Motor neuron (in vitro differentiated cells): ENCODE measurements at places on chromosomes 4 and X. TPM values are rescaled to one million over a fixed set of nuclear protein-coding genes. Genes with fewer than 3 reads are reported as not detected.

RTL9 gene
- total RNA-seq, result 0.14 and 0.26 TPM in 2 replicates

PALLD gene
- total RNA-seq, result 50.3 and 73.8 TPM in 2 replicates

DNA sequence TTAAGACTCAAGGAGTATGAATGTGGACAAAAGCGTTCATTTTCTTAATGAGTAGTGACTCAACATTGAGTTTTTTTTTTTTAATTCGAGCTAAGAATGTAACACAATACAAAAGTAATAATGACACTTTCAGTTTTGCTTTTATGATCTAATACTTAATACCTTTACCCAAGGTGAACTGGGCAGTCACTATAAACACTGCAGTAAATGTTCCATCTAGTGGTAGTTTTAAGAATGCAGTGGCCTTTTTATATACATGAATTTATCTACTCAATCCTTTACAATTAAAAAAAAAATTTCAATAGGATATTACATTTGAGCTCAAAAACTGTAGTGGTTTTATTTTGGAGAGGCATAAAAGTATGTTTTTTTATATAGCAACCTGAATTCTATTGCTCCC is 33.9 kb downstream of the PDK3 start:
- ATAC-seq, result no peak

- ATAC-seq, result no peak
These were observed 28.5 kb upstream of the RTL3 start for GRCh38 chrX:78687586-78687985.

- ATAC-seq, result no peak
These were observed 137.7 kb downstream of the RCHY1 start for GRCh38 chr4:75376543-75376942.

GRCh38 chr4:56129431-56129861 is 180.7 kb downstream of the CEP135 start:
- ATAC-seq, result peak; percentile 27

DNA sequence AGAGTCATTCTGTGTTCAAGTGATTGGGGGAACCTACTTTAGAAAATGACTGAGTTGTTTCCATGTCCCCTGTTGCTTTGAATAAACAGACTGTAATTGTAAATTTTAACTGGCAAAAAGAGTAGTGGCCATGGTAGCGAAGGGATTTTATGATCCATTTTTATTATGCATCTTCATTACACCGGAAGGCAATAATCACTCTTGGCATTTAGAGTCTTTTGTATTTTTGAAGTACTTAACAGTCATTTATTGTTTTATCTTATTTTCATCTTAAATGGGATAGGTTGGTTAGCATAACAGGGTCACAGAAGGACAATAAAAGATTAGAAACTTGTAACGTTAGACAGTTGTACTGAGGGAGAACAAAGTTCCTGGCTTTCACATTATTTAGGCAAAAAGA is 11.0 kb upstream of the OTC start:
- no peak for ATAC-seq

- no peak for ATAC-seq
These were observed 42.5 kb upstream of the MXD4 start for GRCh38 chr4:2304321-2304876.
